Calu3 (cell line): ENCODE measurements at places on chromosomes 1 and 21. TPM values are rescaled to one million over a fixed set of nuclear protein-coding genes. Genes with fewer than 3 reads are reported as not detected.

GRCh38 chr1:228104526-228105269, 1.6 kb upstream of the C1orf35 start:
- H3K36me3 ChIP-seq: peaks cover 90% of the 10 kb centered on the region
- peaks cover 38% of the 10 kb centered on the region for H3K4me1 ChIP-seq
- H3K27me3 ChIP-seq: no peaks in the 10 kb centered on the region
- peak overlapping the region; percentile 35 for H3K4me3 ChIP-seq
- no peak for DNase-seq

DNA sequence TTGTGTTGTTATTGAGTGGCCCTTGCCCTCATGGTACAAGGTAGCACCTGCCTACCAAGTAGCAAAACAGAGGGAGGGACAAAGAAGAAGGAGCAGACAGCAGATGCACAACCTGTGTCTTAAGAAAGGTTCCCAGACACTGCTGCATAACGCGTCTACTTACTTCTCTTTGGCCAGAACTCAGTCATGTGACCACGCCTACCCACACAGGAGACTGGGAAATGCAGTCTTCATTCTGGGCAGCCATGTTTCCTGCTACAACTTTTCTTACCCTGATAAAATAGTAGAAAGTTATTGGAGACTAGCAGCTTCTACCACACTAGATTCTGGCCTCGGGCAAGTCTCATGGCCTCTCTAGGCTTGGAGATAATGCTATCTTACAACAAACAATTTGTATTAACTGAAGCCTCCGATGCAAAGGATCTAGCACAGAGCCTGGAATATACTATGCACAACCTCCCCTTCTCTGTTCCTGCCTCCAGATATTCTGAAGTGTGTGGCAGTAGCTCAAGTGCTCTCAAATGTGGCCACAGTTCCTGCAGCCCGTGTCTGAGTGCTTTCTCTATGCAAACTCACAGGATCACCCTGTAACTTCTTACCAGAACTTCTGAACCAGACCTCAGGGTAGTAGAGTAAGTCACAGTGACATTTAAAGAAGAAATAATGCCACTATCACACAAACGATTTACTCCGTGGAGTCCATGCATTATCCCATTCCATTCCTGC, 34.1 kb upstream of the BTG2 start:
- peak; percentile 61 for DNase-seq
- H3K4me1 ChIP-seq: peaks cover 12% of the 10 kb centered on the region
- H3K27ac ChIP-seq: no peak overlapping the region
- H3K4me3 ChIP-seq: no peak overlapping the region

Gene DONSON
- total RNA-seq: 13.8 and 18.2 TPM in 2 replicates

DNA sequence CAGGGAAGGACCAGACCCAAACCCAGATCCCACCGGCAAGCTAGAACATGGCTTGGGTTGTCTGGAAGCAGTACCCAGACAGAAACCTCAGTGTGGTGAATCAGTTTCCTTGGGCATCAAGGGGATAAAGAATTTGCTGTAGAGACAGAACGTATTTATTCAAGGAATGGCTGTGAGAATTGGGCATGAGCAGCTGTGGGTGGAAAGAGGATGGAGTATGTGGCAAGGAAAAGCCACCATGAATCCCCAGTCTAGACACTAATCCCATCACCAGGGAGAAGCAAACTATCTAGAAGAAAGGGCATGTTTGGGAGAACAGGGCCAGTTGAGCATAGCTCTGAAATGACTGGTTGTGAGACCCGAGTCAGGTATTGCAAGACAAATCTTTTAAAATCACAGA, 109.2 kb downstream of the TOMM20 start:
- H3K27ac ChIP-seq: no peak overlapping the region
- DNase-seq: no peak
- no peaks in the 10 kb centered on the region for H3K27me3 ChIP-seq
- peaks cover 5% of the 10 kb centered on the region for H3K36me3 ChIP-seq

Gene PLOD1
- 77.2 and 80.2 TPM in 2 replicates for total RNA-seq

- H3K27me3 ChIP-seq: peaks cover 21% of the 10 kb centered on the region
- H3K27ac ChIP-seq: no peak overlapping the region
- no peak for DNase-seq
- H3K4me3 ChIP-seq: no peak overlapping the region
Measured at GRCh38 chr1:170213596-170213995, 67.8 kb downstream of the NTMT2 start.

Gene MUTYH
- total RNA-seq: 48.1 and 53.1 TPM in 2 replicates

- H3K4me1 ChIP-seq: no peaks in the 10 kb centered on the region
- DNase-seq: no peak
- no peak overlapping the region for H3K27ac ChIP-seq
- peaks cover 43% of the 10 kb centered on the region for H3K27me3 ChIP-seq
- no peak overlapping the region for H3K4me3 ChIP-seq
Measured at GRCh38 chr21:44755227-44755626, 43.9 kb upstream of the TSPEAR start.

Gene GPR52
- total RNA-seq: 2.7 and 3.2 TPM in 2 replicates

Gene GUCA2B
- total RNA-seq: not detected in 2 replicates

GRCh38 chr1:37602750-37603694, 7.3 kb upstream of the GNL2 start:
- H3K36me3 ChIP-seq: no peaks in the 10 kb centered on the region
- H3K4me3 ChIP-seq: no peak overlapping the region
- H3K4me1 ChIP-seq: no peaks in the 10 kb centered on the region
- peaks cover 18% of the 10 kb centered on the region for H3K27me3 ChIP-seq

Gene CLCA1
- not detected in 2 replicates for total RNA-seq

DNA sequence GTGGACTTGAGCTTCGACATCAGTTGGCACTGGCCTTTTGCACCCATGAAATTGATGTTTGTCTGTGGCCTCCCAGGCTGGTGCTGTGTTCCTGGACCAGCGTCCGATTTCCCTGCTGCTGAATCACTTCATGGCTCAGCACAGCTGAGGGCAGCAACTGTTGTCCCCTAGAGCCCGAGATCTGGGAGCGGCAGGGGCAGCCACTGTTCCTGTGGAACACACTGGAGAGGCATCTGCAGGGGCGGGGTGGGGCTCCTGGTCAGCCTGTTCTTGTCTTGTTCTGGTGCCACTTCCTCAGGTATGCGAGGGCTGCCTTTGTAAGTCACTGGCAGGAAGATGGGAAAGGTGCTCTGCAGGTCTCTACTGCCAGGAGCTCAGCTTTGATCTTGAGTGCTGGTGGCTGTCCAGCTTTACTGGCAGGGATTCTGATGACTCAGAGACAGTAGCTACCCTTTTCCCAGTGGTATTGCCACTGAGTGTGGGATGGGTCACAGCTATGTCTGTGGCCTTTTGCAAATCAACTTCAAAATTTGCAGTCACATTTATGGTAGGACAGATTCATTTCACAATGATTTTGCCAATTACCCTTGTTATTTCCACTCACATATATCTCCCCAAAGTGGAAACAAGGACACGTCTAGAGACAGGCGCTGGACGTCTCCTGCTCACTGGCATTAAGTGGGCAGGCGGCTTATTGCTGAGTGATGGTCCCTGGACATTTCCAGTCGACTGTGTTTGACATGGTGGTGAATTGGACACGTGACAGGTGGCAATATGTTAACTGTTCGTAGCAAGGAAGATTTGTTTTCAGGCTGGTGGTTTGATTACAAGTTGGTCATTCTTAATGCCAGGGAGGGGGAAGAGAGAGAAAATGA, 15.3 kb downstream of the AGPAT3 start:
- peak; percentile 17 for DNase-seq
- H3K27me3 ChIP-seq: no peaks in the 10 kb centered on the region
- H3K4me3 ChIP-seq: no peak overlapping the region
- no peak overlapping the region for H3K27ac ChIP-seq
- peaks cover 30% of the 10 kb centered on the region for H3K4me1 ChIP-seq

GRCh38 chr21:39616211-39616772, 3.6 kb downstream of the B3GALT5 start:
- no peak overlapping the region for H3K27ac ChIP-seq
- no peaks in the 10 kb centered on the region for H3K36me3 ChIP-seq
- no peaks in the 10 kb centered on the region for H3K27me3 ChIP-seq
- peaks cover 13% of the 10 kb centered on the region for H3K4me1 ChIP-seq
- H3K4me3 ChIP-seq: no peak overlapping the region

Gene C1QC
- total RNA-seq: not detected in 2 replicates

GRCh38 chr1:184399192-184399847, 12.5 kb downstream of the C1orf21 start:
- H3K27ac ChIP-seq: no peak overlapping the region
- no peaks in the 10 kb centered on the region for H3K36me3 ChIP-seq
- H3K27me3 ChIP-seq: no peaks in the 10 kb centered on the region
- no peak for DNase-seq
- no peak overlapping the region for H3K4me3 ChIP-seq
- H3K4me1 ChIP-seq: no peaks in the 10 kb centered on the region

Gene AIRE
- total RNA-seq: not detected in 2 replicates

DNA sequence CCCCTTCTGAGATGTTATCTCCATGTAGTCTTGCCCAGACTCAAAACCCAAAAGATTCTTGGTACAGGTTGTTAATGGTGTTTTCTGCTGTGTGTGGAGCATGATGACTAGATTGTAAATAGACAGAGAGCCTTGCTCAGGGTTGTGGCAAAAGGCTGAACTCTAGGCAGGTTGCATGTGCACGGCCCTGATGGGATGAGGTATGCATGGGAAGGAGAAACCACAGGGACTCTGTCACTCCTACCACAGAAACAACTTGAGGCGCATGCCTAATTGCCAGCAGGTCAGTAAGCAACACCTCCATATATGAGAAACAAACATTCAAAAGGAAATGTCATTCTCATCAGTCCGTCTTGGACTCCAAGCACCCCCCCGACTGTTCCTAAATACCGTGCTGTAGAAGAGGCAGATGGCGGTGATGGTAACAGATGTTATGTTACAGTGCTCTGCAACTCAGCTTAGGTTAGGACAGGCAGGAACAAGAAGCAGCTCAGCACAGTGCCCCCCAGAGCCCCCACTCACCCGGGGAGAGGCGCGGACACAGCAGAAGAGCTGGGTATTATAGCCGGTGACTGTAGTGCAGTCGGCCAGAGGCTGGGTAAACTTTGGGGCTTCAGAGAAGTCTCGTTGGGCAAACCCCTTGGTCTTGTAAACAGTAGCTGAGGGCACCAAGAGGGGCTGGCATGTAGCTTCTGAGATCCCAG, 10.9 kb downstream of the MYBPHL start:
- H3K4me3 ChIP-seq: no peak overlapping the region
- no peak overlapping the region for H3K27ac ChIP-seq
- peaks cover 16% of the 10 kb centered on the region for H3K27me3 ChIP-seq

GRCh38 chr21:37509802-37510393, 143.3 kb downstream of the DYRK1A start:
- DNase-seq: no peak
- no peak overlapping the region for H3K27ac ChIP-seq
- no peaks in the 10 kb centered on the region for H3K27me3 ChIP-seq
- H3K4me1 ChIP-seq: no peaks in the 10 kb centered on the region
- H3K36me3 ChIP-seq: peaks cover 23% of the 10 kb centered on the region

DNA sequence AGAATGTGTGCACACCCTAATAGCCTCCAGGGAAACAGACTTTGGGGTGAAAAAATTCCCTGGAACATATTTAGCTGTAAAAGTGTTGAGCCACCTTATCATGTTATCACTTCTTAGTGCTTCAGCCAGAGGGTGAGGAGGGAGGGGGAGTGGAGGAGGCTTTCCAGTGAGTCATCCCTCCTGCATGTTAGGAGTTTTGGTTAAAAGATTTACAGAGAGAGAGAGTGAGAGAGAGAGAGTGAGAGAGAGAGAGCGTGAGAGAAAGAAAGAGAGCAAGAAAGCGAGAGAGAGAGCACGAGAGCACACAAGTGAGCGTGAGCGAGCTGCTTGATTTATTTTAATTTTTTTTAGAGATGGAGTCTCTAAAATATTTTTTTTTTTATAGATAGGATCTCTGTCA, 13.5 kb upstream of the CACNA1E start:
- DNase-seq: peak; percentile 56
- peaks cover 35% of the 10 kb centered on the region for H3K27me3 ChIP-seq
- no peak overlapping the region for H3K4me3 ChIP-seq
- H3K4me1 ChIP-seq: peaks cover 13% of the 10 kb centered on the region

GRCh38 chr21:37300114-37300751, 33.1 kb upstream of the VPS26C start:
- H3K4me3 ChIP-seq: no peak overlapping the region
- DNase-seq: no peak
- H3K4me1 ChIP-seq: no peaks in the 10 kb centered on the region
- no peaks in the 10 kb centered on the region for H3K36me3 ChIP-seq
- H3K27me3 ChIP-seq: no peaks in the 10 kb centered on the region

Gene PARS2
- 9.0 and 10.0 TPM in 2 replicates for total RNA-seq

DNA sequence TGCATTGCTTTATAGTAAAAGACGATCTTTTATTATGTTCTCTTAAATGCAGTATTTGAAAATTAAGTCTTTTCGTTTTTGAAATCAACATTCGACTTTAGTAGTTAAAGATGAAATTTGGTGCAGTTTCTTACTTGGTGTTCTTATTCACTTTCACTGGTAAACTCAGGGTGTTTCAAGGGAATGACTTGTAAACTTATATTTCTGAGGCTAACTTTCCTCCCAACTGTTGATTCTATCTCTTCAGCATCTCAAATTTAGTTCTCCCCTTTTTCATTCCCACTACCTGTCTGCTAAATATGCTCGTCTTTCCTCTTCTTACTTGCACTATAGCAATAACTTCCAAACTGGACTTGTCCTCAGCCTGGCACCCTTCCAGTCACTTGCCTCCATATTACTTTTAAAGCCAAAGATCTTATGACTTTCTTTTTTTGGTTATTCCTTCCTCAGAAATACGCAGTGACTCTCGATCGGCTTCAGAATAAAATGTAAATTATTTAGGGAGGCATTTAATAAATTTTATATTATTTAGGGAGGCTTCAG, 988 bp downstream of the SLC35A3 start:
- peaks cover 29% of the 10 kb centered on the region for H3K36me3 ChIP-seq
- peak overlapping the region; percentile 88 for H3K27ac ChIP-seq
- H3K27me3 ChIP-seq: no peaks in the 10 kb centered on the region
- no peak for DNase-seq
- peak overlapping the region; percentile 98 for H3K4me3 ChIP-seq

- H3K36me3 ChIP-seq: no peaks in the 10 kb centered on the region
- peaks cover 66% of the 10 kb centered on the region for H3K4me1 ChIP-seq
- DNase-seq: no peak
Measured at GRCh38 chr1:51649593-51650091, 32.8 kb downstream of the OSBPL9 start.

DNA sequence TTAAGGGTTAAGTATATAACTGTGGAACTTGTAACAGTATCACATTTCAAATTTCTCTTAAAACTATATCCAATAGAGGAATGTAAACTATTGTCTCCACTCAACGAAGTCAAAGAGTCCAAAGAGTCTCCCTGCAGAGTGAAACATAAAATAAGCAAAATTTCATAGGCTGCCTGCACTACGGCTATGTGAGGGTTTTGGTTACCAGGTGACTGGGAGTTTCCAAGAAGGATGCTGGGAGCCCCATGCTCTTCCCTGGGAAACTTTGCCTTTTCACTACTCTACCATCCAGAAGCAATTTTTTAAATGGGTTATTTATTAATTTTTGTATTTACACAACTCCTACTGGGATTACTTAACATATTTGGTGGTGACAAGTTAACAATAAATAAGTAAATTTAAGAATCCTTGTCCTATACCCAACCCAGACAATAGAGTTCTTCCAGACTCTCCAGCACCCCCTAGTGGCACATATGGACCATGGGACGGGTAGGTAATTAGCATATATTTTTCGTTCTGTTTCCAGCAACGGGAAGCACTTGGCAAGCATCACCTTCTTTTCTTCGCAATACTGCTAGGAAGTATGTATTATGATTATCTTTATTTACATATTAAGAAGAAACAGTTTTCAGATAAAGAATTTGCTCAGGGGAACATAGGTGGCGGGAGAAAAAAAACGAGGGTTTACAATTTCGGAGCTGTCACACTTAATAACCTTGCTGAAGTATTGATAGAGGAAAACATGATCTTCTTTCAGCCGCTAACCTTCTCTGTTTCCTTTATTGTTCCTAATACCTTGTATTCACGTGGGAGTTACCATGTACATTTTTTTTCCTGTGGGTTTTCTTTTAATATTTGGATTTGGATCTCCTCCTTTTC, 3.5 kb downstream of the FMO2 start:
- no peak overlapping the region for H3K27ac ChIP-seq
- peak overlapping the region; percentile 18 for H3K4me3 ChIP-seq
- DNase-seq: peak; percentile 69
- H3K27me3 ChIP-seq: peaks cover 13% of the 10 kb centered on the region
- H3K36me3 ChIP-seq: no peaks in the 10 kb centered on the region

Gene LBR
- 172 and 183 TPM in 2 replicates for total RNA-seq
